ENCODE measurements at places on chromosomes 5 and 9. TPM values are rescaled to one million over a fixed set of nuclear protein-coding genes. Genes with fewer than 3 reads are reported as not detected.

DNA sequence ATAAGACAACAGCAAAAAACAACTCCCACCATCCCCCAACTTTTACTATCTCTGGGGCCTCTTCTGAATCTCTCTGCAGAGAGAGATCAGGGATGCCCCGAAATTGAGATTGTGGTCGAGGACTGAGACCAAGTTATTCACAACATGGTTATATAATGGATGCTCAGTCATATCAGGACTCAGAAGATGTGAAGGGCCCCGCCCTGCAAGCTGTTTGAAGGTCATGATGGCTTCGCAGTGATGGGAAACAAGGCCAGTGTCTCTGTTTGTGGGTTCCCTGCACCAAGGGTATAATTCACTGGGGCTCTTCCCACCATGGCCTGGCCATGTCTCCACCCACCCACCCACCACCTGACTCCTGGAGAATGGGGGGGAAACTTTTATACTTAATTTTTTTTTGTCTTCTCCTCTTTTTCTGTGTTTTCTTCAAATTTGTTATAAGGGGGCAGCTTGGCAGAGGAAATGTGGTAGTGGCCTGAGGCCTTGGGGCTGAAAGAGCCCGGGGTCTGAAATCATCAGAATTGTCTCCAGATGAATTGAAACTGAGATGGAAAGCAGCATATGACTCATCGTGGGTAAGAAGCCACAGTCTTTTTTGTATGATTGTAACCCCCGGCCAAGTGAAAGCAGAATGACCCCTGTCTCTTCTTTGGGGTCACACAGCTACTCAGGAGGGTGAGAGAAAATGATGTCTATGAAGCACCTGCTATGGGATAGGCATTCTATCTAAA, 15.0 kb upstream of the TEX48 start:
- DNase-seq, result no peak

GRCh38 chr5:103503066-103503465, 59.5 kb downstream of the NUDT12 start:
- no peak for DNase-seq

DNA sequence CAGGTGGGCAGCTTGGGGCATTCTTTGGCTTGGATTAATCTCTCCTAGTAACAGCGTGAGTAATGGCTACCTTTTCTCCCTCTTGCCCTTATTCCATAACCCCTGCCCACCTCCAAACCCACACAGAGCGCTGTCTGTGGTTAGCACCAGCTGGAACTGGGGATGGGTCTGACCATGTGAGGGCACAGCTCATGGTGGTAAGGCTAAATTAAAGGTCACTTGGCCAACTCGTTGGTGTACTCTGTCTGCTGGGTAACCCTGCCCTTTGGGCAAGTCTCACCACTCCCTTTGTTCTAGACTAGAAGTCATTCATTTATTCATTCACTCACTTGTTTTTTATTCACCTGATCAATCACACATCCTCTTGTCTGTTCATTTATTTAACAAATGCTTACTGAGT, 27.8 kb downstream of the PPARGC1B start:
- DNase-seq, result no peak

GRCh38 chr9:131214876-131215275, 61.4 kb downstream of the FAM78A start:
- no peak for DNase-seq

- DNase-seq, result no peak
These were observed 652.0 kb upstream of the ZNF608 start for GRCh38 chr5:125398466-125398865.

- no peak for DNase-seq
These were observed 50.3 kb downstream of the RAD50 start for GRCh38 chr5:132607095-132607494.

GRCh38 chr5:179816796-179817469, 3.8 kb upstream of the SQSTM1 start:
- no peak for DNase-seq

FCN1 gene
- total RNA-seq, result not detected

ERCC6L2 gene
- 34.0 TPM for total RNA-seq

BAAT gene
- not detected for total RNA-seq

- DNase-seq, result no peak
These were observed 215.2 kb downstream of the TLE1 start for GRCh38 chr9:81474125-81474524.

TMEM171 gene
- 4.5 TPM for total RNA-seq

GRCh38 chr9:110178281-110178680, 29.7 kb downstream of the C9orf152 start:
- DNase-seq, result no peak
